Occipital lobe (tissue), 3 donors: ENCODE measurements at places on chromosomes 3 and 15. TPM values are rescaled to one million over a fixed set of nuclear protein-coding genes. Genes with fewer than 3 reads are reported as not detected.

GRCh38 chr3:64176461-64176996 lies 48.7 kb downstream of the PRICKLE2 start:
- no peak for DNase-seq

- DNase-seq, result no peak
Observed at GRCh38 chr3:58150130-58150809, 60.5 kb downstream of the DNASE1L3 start.

- no peak for DNase-seq
Observed at GRCh38 chr3:105959851-105960250, 91.0 kb upstream of the CBLB start.

- DNase-seq, result no peak
Observed at GRCh38 chr3:105580296-105580965, 213.7 kb downstream of the ALCAM start.

GRCh38 chr3:185521349-185522138 lies 22.7 kb upstream of the TMEM41A start:
- no peak for DNase-seq

DNA sequence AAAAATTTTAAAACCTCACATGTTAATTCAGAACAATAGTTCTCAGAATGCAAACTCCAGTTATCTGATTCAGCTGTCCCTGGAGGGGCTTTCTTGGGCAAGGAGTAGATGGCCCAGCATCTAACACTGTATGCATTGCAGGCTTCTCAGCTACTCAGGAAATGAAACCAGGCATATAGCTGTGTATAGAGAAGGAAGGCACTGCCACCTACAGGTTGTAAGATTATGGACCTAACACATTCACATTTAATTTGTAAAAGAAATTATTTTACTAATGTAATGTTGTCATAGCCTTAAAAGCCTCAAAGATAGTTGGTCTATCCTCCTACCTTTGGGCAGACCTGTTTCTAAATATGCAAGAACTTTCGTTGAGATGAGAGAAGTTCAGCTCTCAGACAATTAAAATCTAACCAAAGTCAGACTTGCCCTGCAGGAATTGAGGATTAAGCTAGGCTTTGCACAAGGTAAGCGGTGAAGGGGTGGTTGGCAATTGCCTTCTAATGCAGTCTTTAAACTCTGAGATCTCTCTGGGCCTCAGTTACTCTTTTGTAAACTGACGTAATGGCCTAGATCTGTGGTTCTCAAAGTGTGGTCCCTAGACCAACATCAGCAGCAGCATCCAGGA lies 132.8 kb upstream of the SLC24A5 start:
- DNase-seq, result no peak

GRCh38 chr15:56654624-56655023 lies 78.7 kb downstream of the ZNF280D start:
- DNase-seq, result no peak

DNA sequence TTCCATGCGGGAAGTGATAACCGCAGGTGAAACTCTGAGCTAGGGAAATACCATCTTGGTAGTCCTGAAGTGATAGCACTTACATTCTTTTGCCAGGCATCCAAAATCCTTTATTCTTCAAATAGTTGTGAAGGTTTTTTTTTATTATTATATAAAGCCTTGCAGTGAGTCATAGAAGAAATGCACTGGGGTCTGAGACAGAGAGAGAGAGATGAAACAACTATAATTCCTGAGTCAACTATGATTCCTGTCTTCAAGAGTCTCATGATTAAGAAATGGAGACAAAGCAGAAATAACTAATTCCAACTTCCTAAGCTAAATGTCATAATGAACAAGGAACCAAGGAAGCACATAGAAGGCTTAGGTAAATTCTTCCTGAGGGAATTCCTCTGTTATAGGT lies 495.6 kb downstream of the LPP start:
- DNase-seq, result no peak

DNA sequence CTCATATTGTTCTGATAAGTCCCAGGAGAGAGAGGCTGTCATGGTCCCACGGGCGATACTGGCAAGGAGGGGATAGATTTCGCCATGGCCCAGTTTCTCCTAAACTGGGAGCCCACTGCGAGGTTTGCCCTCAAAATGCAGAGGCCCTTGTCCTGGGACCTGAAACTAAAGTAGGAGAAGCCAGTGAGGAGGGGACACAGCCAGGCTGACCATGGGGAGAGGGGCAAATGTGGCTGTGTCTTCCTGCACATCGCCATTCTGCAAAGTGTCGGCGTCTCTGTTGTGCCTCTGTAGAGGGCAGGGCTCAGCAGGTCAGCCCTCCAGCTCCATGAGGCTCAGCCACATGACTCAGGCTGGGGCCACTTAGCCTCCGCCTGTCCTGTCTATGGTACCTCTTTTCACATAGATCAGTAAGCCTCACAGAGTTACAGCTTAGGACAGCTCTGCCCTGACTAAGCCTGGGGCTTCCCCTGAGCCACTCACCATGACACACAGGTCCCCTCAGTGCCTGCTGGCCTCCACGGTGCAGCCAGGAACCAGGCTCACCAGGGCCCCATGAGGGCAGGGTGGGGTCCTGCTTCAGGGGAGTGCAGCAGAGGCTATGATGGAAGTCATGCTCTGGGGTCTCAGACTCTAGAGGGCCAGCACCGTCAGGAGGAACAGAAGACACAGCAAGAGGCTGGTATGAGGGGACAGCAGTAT lies 28.6 kb upstream of the PLXNA1 start:
- no peak for DNase-seq

DNA sequence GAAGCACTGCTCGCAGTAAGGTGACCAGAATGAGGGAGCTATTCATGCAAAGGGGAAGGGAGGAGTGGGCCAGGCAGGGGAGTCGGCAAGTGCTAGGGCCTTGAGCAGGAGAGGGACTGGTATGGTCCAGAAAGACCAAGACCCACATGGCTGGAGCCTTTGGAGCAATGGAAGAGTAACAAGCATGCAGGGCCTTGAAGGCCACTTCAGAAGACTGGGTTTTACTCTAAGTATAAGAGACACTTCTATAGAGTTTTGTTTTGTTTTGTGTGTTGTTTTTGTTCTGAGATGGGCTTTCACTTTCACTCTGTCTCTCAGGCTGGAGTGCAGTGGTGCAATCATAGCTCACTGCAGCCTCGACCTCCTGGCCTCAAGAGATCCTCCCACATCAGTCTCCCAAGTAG lies 42.0 kb downstream of the BFSP2 start:
- no peak for DNase-seq

- no peak for DNase-seq
Observed at GRCh38 chr3:25235466-25235865, 192.6 kb upstream of the RARB start.

DNA sequence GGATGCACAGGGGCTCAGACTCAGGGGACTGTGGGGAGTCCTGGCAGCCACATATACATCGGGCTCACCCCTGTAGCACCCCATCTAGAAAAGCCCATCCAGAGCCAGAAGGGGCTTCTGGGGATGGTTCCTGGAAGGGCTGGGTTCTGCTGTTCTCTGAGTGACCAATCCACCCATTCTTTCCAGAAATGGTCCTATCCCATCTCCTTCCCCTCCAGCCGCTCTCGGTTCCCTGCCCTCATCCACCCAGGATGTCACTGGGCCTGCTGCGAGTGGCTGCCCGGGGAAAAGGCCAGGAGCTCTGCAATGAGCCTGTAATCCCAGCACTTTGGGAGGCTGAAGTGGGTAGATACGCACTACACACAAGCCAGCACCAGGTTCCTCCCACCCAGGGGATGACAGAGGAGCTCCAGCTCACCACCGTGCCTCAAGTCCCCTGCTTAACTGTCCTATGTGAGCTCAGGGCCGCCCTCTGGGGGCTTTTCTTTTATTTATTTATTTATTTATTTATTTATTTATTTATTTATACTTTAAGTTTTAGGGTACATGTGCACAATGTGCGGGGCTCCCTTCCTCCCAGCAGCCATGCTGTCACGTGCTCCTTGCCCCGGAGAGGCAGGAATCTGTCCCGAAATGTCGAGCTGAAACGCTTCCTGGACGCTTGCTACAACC lies 13.6 kb upstream of the CSK start:
- no peak for DNase-seq

GRCh38 chr3:63456901-63457300 lies 178.8 kb downstream of the SYNPR start:
- no peak for DNase-seq

DNA sequence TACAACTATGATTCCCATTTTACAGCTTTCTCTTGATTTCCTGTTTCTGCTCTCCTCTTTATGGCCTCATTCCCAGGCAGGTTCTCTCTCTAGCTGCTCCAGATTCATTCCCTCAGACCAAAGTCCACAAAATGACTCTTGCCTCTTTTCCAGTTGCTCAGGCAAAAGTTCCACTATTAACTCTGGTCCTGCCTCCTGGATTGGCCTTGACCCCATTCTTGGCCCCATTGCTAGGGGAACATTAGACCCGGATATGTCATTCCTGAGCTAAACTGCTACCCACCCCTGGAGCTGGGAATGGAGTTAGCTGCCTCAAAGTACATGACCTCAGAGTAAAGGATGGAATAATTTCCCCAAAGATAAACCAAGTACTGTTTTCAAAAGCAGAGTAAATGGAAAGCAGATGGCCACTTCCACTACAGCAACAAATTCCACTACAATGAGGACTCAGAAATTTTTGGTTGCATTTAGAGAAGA lies 73.0 kb upstream of the GAP43 start:
- DNase-seq, result no peak

DNA sequence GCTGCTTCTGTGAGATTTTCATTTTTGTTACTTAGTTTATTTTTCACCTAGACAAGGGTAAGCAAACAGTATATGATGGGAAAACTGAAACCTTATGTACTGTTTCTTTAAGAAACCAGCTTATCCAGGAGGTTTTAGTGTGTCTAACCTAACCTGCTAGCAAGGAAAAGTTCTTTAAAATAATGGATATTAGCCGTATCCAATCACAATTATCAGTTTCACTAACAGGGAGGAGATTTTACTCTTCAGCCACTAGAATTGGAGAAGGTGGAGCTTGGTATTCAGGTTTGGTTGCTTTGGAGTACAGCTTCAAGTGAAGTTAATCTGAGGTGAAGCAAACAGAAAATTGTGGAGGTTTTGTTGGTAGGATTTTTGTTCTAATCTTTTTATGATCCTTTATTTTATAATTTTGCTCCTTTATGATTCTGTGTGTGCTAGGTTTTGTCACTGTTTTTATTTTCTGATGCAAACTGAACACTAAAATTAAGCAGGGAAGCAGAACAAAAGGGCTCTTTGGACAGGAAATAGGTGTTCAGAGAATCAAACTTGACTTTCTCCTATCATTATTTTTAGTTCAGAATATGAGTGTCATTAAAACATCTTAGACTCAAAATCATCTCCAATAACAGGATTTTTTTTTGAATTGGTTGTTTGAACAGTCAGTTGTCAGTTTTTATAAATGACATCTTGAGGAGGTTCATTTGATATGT lies 13.0 kb downstream of the ZFAND6 start:
- DNase-seq, result no peak

DNA sequence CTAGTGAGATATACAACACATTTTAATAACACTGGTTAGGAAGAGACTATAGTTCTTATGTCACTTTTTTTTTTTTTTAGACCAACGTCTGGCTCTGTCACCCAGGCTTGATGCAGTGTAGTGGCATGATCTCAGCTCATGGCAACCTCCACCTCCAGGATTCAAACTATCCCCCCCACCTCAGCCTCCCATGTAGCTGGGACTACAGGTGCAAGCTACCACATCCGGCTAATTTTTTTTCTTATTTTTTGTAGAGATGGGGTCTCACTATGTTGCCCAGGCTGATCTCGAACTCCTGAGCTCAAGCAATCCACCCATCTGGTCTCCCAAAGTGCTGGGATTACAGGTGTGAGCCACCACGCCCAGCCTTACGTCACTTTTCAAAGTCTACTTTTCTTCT lies 100.8 kb downstream of the FOXP1 start:
- DNase-seq, result no peak

GRCh38 chr3:185024966-185025365 lies 127.9 kb downstream of the C3orf70 start:
- DNase-seq, result no peak

DNA sequence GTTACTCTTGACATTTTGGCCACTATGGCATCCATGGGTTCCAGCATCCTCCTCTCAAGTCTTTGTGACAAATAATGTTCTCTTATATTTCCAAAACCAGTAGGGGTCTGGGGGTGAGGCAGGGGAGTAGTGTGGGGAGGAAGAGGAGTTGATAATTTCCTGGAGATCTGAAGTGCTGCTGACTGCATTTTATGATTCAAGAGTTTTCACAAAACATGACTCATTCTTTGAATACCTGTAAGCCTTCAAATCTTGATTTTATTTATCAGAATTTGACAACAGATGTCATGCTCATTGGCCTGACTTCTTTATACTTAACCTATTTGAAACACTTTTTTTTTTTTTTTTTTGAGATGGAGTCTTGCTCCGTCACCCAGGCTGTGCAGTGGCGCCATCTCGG lies 98.8 kb upstream of the PLXND1 start:
- no peak for DNase-seq

- no peak for DNase-seq
Observed at GRCh38 chr3:96538186-96538585, 276.2 kb upstream of the EPHA6 start.

GRCh38 chr3:107250221-107250620 lies 127.0 kb upstream of the CCDC54 start:
- DNase-seq, result no peak

The MAPKBP1 gene
- total RNA-seq, result 32.4 TPM

The GNAI2 gene
- 84.5 TPM for total RNA-seq

The RAB11A gene
- 169 TPM for total RNA-seq

The LRRC2 gene
- total RNA-seq, result 7.8 TPM

The PLS1 gene
- 3.1 TPM for total RNA-seq

The CHST2 gene
- total RNA-seq, result 33.4 TPM
